ENCODE measurements at places on chromosomes 13 and 19. TPM values are rescaled to one million over a fixed set of nuclear protein-coding genes. Genes with fewer than 3 reads are reported as not detected.

The NLRP5 gene
- not detected for polyA plus RNA-seq

The ZNF816 gene
- 6.4 TPM for polyA plus RNA-seq

The KLK11 gene
- polyA plus RNA-seq = not detected

The CGB5 gene
- polyA plus RNA-seq = not detected

The ZNF723 gene
- 0.12 TPM for polyA plus RNA-seq

The IGFL1 gene
- polyA plus RNA-seq = not detected

DNA sequence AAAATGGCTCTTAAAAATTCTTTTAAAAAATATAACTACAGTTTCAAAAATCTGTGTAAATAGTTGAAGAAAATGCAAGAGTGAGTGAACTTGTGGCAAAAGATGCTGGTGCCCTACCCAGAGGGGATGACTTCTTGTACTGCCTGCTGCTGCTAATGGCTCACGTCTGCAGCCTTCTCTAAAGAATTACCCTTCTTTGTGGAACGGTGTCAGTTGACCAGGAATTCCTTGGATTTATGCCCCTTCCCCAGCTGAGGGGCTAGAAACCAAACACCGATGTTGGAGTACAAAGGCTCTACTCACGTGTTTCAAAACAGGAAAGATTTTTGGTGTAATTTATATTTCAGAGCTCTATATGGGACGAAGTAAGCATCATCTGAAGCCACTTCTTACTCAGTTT, 1582.8 kb downstream of the OLFM4 start:
- no peak for DNase-seq

DNA sequence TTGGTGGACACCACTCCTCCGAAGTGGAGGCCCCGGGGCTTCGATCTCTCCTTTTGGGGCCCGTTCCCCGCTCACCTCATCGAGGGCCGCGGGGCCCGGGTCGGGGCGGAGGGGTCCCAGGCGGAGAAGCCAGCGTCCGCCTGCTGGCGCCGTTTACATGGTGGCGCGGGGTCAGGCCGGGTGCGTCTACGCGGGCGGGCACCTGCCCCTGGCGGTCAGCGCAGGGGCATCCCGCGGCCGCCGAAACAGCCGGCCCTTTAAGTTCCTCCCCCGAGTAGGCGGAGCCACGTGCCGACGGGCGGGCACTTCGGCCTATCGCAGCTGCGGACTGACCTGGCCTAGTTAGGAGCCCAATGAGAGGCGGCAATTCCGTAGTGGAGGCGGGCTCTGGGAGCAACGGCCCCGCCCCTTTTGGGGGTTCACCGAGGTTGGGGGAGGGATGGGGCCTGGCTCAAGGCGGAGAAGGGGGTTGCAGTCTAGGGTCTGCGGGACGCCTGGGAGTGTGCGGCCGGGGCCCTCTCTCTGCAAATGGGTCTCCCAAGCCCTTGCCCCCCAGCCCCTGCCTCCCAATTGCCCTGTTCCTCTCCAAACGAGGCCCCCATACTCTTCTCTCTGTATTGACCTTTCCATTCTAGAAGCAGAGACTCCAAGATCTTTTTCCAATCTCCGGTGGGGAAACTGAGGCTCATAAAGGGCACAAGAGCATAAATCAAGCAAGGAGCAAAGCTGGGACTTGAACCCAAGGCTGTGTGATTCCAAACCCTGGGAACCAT, at the start of gene ABHD8:
ABHD8 (minus strand) TSS at position 259 of the 773 bp plus-strand sequence. CDS start 1,809 bp downstream, outside the sequence.
- peak; percentile 95 for DNase-seq

DNA sequence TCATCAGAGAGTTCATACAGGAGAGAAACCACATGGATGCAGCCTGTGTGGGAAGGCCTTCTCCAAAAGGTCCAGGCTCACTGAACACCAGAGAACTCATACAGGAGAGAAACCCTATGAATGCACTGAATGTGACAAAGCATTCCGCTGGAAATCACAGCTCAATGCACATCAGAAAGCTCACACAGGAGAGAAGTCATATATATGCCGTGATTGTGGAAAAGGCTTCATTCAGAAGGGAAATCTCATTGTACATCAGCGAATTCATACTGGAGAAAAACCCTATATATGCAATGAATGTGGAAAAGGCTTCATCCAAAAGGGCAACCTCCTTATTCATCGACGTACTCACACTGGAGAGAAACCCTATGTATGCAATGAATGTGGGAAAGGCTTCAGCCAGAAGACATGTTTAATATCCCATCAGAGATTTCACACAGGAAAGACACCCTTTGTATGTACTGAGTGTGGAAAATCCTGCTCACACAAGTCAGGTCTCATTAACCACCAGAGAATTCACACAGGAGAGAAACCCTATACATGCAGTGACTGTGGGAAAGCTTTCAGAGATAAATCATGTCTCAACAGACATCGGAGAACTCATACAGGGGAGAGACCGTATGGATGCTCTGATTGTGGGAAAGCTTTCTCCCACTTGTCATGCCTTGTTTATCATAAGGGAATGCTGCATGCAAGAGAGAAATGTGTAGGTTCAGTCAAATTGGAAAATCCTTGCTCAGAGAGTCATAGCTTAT, 17.7 kb downstream of the ZNF613 start:
- DNase-seq = no peak

GRCh38 chr13:91904597-91904996, 506.2 kb downstream of the GPC5 start:
- no peak for DNase-seq

- no peak for DNase-seq
Observed at GRCh38 chr13:83449668-83450395, 432.4 kb downstream of the SLITRK1 start.

GRCh38 chr19:18861917-18862316, 30.2 kb downstream of the UPF1 start:
- DNase-seq = no peak

- no peak for DNase-seq
Observed at GRCh38 chr19:5313307-5313706, 27.3 kb downstream of the PTPRS start.

DNA sequence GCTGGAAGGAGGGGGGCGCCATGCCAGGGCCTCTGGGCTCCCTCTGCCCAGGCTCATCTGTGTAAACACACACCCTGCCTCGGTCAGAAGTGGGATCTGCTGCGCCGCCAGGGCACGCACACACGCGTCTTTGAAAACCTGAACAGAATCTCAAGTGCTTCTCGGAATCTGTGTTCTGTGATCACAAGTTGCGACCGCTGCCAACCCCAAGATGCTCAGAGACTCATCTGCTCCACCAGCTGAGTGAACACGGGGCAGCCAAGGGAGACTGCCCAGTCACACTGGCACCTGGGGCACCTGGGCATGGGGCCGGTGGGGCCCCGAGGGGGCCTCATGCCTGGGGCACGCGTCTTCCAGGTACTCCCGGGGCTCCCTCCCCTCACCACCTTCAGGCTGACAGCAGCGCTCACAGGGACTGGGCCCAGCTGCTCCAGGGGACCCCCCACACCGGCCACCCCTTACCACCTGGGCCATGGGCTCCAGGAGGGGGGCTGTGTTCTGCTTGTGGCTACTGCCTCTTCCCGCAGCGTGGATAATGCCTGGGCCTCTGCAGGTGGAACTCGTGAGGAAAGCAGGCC, 59.0 kb downstream of the KLF2 start:
- DNase-seq = no peak

GRCh38 chr13:113105032-113105920, at the start of gene F7:
F7 (plus strand) TSS chr13:113105791; CDS start chr13:113105842, 51 bp downstream.
- DNase-seq = no peak

- no peak for DNase-seq
Observed at GRCh38 chr13:56720841-56721240, 419.9 kb upstream of the PRR20A start.

DNA sequence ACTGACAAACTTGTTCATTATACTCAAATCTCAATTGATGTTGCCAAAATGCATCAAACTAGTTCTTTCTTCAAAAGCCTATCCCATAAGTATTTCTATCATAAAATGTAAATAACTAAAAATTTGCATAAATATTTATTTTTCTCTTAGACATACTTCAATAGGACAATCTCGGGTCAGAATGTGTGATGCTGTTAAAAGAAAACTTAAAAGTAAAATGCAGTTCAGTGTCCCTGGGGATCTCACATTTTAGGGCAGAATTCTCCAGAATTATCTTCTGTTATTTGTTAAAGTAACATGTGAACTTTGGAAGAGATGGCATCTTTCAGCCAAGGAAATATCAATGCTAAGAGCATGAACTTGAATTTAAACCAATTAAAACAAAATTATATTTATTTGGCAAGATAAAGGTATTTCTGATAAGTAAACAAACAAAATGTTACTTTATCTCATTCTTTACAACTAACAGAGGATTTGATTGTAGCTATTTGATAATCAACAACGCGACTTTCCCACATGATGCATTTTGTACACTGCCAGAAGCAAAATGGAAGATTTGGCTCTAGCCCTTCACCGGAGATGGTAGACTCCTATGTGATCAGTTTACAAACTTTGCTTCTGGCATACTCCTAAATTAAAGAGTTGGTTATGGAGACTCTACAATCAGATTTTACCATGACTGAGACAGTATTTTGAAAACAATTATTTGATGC, 169.5 kb upstream of the EDNRB start:
- DNase-seq = no peak

DNA sequence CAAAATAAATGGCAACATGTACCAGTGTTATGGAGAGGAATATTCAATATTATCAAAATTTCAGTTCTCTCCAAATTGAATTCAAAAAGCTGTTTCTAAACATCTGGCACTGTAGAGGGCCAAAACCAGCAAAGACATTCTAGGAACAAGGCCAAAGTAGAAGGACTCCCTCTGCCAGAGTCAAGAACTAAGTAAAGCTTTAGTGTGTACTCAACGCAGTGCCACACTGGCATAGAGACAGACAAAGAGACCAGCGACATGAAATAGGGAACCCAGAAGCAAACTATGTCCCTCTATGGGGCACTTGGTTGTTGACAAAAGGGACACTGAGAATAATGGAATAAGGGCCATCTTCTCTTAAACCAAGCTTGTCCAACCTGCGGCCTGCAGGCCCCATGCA, 15.6 kb downstream of the SCGB2B2 start:
- DNase-seq = no peak

GRCh38 chr19:55383279-55384130, 587 bp downstream of the TMEM238 start:
- DNase-seq = peak; percentile 57

DNA sequence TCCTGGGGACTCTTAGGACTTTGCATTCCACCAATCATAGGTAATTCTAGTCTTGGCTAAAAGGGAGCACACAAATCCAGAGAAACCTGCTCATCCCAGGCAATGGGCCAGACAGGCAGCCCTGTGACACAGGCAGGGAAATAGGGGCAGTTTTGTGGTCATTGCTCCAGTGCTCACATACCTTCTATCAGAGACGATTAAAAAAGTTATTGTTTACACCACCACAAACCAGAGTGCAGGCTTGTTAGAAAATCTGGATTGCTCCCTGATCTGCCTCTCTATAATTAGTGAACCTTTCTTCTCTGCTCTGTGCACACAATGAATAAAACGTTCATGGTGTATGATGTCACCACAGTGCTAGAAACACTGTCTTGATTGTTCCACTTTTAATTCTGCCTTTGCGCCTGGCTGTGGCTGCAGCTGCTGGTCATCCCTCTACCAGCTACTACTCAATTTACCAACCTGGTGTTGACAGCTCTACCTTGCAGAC, 121.6 kb upstream of the SPATA13 start:
- DNase-seq = no peak

DNA sequence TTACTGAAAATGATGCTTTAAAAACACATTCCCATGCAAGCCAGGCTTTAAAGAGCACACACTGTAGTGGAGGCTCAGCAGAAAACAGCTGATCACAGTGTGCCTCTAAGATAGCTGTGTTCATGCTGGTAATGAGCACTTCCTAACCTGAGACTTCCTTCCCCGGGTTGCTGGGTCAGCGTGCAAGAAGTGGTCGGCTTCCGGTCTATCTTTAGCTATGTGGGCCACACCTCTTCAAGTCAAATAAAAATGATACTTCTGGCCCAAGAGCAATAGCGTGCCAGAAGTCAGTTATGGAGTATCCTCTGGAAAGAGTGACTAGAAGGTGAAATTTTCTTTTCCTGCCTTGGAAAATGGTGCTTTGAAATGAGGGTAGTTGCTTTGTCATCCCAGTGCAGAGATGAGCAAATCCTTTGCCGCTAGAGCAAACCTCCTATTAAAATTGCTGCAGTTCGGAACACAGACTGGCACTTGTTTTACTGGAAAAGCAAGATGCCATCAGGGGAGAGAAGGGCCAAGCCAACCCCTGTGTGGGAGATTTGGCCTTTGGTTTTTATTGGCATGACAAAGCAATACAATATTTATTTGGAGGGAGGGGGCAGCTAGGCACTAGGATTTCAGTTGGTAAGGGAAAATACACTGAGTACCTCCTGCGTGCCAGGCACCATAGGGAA, 64.2 kb downstream of the ARHGAP35 start:
- peak; percentile 26 for DNase-seq

GRCh38 chr19:35138305-35138892, at the start of gene FXYD1:
FXYD1 (plus strand) TSS chr19:35138824; CDS start chr19:35140080, 1,256 bp downstream.
- DNase-seq = peak; percentile 87

- no peak for DNase-seq
Observed at GRCh38 chr13:102626928-102627327, 30.1 kb downstream of the TPP2 start.

DNA sequence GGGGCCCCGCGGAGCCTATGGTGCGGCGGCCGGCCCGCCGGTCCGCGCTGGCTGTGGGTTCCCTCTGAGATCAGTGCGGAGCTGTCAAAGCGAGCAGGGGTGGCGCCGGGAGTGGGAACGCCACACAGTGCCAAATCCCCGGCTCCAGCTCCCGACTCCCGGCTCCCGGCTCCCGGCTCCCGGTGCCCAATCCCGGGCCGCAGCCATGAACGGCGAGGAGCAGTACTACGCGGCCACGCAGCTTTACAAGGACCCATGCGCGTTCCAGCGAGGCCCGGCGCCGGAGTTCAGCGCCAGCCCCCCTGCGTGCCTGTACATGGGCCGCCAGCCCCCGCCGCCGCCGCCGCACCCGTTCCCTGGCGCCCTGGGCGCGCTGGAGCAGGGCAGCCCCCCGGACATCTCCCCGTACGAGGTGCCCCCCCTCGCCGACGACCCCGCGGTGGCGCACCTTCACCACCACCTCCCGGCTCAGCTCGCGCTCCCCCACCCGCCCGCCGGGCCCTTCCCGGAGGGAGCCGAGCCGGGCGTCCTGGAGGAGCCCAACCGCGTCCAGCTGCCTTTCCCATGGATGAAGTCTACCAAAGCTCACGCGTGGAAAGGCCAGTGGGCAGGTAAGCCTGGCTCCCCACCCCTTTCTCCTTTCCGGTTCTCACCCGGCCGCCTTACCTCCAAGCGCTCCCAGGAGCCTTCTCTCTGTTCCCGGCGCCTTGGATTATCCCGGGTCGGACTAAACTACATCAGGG, at the start of gene PDX1:
PDX1 (plus strand) TSS at position 67 of the 743 bp plus-strand sequence; CDS start at position 206, 139 bp downstream.
- DNase-seq = no peak

GRCh38 chr19:13396250-13397080, 109.8 kb downstream of the CACNA1A start:
- no peak for DNase-seq

DNA sequence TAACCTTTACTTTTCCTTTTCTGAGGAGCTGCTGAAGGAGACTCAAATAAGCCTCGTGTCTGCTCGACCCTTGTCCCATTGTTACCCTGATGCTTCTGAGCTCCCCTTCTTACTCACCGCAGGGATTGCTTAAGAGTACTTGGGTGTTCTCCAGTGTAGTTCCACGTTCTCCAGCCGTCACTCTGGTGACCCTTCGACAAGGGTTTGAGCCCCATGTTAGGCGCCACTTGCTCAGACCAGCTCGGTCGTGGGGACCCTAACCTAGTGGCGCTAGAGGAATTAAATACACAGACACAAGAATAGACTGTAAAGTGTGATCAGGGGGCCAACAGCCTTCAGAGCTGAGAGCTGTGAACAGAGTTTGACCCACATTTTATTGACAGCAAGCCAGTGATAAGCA, 10.3 kb downstream of the ZNF480 start:
- DNase-seq = peak; percentile 3
